ENCODE measurements at places on chromosomes 1 and 21.

- no peak for DNase-seq
Observed at GRCh38 chr1:45530632-45531135, 9.0 kb upstream of the PRDX1 start.

DNA sequence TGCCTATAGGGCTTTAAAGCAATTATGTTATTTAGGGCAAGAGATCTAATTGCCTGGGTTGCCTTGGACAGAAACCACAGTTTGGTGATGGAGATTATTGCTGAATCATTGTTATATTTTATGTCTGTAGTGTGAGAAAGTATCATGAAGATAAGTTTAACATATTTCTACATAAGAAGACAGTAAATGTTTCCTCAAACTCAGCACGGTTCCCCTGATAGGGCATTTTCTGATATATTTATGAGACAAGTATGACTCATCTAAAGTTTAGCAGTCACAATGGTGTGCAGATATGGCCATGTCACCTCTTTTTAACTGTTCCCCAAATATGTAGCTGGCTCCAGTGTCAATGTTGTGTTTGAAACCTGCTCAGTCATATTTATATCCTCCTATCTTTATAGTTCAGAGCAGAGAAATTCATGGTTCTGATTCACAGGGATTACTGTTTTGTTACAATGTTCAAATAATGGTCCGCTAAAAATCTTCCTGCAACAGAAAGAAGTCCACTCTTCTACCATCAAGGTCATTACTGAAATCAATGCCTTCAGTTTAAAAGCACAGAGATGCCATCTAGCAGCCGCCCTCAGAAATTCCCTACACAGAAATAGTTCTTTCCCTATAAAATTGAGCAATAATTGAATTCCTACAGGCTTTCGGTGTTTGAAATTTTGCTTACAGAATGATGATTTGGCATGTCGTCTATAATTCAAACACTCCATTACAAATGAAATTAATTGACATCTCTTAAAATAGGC, 3.7 kb downstream of the OLFM3 start:
- DNase-seq: no peak

DNA sequence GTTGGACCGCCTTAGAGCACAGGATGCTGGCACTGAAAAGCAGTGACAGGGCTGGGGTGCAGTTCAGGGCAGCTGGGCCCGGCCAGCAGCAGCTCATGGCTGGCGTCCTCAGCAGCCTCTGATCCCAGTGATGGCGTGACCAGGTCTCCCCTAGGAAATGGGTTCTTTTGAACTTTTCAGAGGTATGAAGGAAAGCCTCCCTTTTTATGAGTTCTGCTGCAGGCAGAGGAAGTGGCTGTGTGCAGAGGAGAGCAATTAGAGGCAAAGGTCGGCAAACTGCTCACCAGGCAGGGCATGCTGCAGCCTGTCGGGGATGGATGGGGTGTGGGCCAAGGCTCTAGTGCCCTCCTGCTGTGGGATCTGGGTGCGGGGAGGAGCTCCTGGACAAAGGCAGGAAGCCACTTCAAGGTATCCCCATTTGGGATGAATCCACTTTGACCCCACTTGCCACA, 45.6 kb upstream of the RAB4A start:
- DNase-seq: no peak

DNA sequence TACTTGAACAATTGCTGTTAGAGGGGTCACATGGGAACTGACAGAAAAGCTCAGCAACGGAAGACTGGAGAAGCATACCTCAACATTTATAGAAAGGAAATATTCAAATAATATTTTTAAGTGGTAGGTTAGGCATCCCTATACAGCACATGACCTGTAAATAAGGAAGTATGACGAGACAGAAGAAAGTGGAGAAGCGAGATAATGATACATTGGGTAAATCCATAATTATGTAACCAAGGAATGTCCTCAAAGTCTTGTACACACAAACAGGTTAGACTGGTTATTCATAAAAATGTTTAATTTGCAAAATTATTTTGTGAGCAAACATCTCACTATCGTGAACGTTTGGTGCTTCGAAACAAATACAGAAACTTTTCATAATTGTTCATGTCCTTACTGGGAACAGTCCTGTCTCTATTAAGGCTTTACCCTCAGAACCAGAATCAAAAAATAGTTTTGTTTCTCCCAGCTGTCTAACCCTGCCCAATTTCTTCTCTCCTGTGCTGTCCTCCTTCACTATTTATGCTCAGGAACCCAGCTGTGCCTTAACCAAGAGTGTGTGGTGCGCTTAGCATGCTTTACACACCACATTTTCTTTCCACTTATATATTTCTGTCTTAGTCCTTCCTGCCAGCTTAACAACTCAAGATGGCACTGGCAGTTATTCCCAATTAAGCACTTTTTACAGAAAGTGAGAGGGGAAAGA, 10.2 kb downstream of the KMO start:
- no peak for DNase-seq

DNA sequence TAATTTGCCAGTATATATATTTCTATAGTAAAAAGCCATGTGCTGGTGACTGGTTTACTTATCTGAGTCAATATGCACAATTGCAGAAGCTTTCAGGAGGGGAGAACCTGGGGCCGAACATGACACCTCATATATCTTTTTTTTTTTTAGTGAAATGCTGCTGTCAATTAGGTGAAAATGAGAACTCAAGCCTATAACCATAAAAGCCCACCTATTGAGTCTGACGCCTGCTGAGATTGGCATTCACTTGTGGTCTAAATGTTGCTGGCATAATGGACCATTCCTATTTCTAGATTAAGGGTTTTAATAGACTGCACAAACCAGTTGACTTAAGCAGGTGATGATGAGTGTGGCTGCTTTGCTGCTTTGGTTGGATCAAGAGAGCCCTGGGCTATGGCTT, 10.8 kb downstream of the NTMT2 start:
- DNase-seq: no peak

DNA sequence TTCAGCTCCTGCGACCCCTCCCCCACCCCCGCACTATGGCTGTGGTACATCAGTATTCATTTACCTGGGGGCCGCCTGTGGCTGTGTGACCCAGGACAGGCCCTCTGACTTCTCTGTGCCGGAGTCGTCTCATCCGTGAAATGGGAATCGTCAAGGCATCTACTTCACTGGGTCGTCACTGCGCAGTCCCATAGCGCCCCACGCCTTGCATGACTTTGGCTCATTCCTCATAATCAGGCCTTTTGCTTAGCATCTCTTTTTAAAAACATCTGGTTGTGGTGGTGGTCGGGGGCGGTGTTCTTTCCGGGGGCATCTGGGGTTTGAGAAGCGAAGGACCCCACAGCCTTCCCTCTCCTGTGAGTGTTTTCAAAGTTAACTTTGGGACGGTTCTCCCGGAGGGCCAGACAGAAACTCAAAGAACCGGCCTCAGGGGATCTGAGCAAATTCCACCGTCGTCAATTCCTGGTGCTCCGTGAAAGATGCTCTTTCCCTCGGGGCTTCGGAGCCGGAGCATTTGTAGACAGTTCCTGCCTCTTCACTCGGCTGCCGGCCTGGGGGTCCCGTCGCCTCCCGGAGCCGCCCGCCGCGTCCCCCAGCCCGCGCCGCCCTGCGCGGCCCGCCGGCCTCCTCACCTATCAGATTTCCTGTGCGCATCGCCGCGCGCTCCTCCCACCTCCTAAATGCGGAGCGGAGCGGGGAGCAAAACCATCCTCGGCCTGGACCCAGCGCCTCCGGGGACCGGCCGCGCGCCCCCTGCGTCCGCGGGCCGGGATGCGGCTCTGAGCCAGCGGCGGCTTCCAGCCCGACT, at the start of gene B3GALT5:
Gene B3GALT5 (plus strand): TSS at position 708 of the 808 bp plus-strand sequence. CDS start 47,620 bp downstream, outside the sequence.
- DNase-seq: no peak

DNA sequence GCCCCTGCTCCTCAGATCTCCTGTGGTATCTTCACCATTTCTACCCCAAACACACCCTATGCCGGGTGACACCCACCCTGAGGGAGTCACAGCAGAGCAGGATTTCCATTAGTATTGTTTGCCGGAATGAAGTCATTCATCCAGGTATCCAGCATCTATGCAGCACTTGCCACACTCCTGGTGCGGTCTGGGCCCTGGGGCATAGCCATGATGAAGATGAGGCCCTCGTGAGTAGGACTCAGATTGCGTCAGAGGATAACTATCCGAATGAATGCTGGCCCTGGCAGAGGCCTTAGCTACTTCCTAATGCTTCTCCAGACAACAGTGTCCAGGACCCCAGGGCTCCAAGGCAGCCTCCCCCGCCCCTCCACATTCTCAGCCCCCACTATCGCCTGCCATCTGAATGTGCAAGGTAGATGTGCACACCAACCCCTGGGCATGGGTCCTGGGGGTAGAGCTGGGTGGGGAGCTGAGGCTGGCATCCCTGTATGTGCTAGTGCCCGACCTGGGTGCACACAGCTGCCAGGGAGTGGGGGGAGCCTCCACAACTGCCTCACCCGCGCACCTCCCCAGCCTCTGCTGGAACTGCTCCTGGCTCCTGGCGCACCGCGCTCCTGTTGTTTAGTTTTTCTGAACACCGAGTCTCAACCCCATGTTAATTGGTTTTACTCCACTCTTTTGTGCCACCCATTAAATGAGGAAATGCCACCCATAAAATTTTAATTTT, 25.5 kb upstream of the ZC3H12A start:
- no peak for DNase-seq

DNA sequence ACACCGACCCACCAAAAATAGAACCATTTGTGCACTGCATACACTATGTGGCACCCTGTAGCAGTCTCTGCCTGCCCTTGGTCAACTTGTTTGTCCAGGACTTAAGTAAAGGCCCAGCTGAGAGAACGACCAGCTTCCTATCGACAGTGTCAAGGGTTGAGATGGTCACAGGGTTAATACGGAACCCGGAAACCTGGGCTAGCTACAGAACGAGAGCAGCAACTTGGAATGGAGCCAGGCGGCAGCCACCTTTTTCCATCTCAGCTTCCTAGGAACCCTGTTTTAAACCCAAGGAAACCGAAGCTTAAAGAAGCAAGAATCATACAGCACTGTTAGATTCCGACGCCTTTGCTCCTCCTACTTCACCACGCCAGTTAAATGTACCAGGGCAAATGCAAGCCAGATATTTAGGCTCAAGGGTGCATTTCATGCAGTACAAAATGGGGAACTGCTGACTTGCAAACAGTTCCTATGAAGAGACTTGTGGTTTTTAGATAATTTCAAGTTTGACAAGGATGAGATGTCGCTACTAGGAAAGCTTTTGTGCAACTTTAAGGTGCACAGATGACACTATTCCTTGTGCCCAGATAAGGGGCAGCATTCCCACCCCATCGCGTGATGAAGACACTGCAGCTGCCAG, 35.5 kb downstream of the SLC66A1 start:
- no peak for DNase-seq

DNA sequence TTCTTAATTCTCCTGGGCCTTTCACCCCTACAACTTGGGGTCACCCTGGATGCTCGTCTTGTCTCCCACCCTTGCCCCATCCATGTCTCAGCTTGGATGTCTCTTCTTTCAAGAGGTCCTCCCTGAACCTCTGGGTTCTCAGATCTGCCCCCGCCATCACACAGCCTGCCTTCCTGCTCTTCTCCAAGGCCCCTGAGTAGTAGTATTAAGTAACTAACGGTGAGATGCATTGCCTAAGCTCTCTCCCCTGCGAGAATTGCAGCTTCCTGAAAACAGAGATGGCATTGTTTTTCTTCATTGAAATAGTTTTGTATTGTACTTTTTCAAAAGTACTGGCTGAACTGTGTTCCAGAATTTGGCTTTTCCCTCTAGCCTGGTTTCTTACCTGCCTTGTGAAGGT, 16.0 kb downstream of the MIIP start:
- DNase-seq: no peak

- DNase-seq: no peak
Observed at GRCh38 chr1:236214761-236215160, 67.0 kb downstream of the ERO1B start.

DNA sequence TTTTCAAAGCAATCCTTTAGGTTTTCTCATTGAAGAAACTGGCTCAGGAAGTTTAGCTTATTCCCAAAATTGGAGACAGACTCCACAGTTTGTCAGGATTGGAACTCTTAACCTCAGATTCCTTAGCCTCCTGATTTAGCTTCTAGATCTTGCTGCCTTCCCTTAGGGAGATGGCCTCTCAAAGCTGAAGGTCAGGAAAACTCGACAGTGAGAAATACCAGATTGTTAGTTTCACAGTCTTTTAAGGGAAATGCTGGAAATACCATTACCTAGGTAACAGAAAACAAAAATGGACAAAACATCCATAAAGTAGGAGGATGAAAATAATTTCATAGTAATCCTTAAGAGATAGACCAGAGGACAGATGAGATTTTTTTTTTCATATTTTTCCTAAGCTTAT, 7.8 kb downstream of the RASAL2 start:
- DNase-seq: no peak

- no peak for DNase-seq
Observed at GRCh38 chr21:44304011-44304616, 4.3 kb downstream of the PFKL start.

DNA sequence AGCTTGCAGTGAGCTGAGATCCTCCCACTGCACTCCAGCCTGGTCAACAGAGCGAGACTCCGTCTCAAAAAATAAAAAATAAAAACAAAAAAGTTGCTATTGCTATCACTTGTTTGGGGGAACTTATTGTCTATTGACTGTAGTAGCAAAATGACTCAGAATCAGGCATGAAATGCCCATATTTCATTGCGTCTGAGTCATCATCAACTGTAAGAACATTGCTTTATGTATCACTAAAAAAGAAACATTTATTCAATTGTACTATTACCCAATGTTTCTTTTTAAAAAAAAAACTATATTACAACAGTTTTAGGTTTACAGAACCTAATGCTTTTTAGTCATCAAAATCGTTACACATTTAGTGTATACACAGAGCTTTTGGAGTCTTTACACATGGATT, 91.0 kb upstream of the FMN2 start:
- DNase-seq: no peak

DNA sequence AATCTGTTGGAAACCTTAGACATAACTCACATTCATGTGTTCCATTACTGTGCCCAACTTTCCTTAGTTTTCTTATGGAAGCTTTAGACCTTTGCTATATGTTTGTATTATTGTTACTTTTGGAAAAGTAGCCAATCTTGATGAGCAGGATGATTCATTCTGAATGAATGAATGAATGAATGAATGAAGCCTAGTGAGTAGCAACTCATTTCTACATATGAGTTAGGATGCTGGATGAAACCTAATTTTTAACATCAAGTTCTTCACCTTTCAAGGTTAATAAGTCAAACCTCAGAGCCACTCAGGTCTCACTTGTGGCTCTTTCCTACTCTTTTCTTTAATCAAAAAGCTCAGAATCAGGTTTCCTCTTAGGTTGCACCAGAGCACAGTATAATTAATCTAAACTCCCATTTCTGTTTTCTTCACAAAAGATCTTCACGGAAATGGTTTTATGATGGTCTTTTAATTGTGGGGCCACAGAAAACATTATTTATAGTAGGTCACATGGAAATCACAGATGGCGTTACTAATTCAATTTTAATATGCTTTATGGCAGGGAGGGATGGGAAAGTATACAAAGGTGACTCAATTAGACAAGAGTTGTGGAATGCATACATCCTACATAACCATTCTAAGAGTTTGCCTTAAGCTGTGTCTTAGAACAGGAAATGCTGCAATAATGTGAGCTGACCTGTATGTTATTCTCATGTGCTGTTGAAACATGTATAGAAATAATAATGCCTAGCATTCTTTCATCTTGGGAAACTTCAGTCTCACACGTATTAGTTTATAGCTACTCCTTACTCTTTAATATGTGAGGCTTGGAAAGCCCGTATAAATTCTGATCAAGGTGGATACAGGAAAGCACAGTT, 4.5 kb upstream of the DDX59 start:
- DNase-seq: no peak

GRCh38 chr1:94590203-94591137, 48.9 kb upstream of the F3 start:
- no peak for DNase-seq

GRCh38 chr1:26097696-26098095, 13.9 kb upstream of the PDIK1L start:
- no peak for DNase-seq

GRCh38 chr1:172398970-172399755, 21.3 kb upstream of the C1orf105 start:
- peak; percentile 9 for DNase-seq

All from stimulated activated CD4-positive, alpha-beta T cell treated with anti-CD3 and anti-CD28 coated beads, TNF-alpha, amount 100 ng/mL, for 24 hours (primary cell).